ENCODE measurements at places on chromosomes 3 and 15.
A peak's percentile ranks its signal among the peaks of the same experiment; 100 is the strongest.

DNA sequence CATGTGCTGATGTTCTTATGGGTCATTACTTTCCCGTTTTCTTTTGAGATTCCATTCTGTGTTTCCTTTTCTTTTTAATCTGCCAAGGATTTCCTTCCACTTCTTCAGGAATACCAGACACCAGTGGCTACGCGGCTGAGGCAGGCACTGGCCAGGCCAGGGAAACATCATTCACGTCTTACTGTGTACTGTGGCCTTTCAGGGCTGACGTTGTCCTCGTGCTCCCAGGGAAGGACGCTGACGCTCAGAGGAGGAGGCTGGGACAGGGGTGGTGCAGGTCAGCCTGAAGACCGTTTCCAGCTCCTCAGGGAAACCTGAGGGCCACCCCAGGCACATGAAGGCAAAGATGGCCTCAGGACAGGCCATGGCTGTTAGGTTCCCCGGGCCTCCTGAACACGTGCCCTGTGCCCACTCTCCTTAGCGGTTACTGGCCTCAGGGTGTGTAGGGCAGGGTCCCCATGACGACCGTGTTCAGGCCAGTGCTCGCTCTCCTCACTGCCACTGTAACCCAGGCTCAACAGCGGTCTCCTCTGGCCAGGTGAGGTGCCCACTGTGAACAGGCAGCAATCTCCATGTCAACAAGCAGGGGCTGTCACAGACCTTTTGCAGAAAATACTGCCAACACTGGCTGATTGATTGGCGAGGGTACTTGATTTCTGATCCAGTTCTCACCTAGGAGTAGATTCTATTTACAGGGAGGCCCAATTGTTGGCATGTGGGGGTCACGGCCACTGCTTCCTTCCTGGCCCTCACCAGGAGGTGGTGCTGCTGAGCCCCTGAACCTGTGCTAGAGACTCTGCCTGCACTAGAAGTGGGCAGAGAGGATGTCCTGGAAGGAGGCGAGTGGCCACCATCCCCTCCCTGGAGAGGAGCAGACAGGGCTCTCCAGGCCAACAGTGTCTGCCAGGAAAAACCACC is 169.5 kb downstream of the ATP10A start:
- peak; percentile 11 for DNase-seq

- DNase-seq = no peak
Observed at GRCh38 chr3:183930086-183930485, 45.4 kb upstream of the PARL start.

DNA sequence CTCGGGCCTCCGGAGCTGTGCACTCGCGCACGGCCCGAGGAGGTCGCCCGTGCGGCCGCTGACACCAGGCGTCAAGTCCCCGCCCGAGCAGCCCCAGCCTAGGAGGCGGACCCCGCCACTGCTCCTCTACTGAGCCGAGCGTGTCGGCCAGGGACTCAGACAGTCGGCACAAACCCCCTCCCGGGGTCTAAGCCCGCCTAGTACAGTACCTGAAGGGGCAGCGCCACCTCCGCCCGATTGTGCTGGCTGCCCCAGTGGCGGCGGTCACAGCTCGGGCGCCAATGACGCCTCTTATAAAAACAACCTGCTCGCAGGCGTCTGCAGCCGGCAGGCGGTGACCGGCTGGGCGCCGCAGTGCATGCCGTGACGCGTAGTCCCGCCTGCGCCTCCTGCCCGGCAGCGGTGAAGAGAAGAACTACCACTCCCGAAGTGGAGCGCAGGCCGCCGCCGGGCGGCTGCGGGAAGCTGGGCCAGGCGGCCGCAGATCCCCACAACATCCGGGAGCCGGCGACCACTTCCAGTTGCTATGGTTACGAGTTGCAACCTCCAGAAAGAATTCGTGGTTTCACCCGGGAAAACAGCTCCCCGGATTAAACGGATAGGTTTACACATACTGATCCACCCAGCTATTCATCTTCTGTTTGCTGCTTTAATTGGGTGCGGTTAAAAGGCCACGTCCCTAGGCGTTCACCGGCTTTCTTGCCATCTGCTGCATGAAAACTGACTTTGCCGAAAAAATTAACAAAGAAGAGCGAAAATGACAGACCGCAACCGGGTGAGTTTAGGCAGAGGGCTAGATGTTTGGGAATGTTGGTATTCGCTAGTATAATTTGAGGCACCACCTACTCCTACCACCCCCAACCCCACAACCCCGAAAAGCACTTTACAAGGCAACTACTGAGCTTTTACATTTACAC is at the start of the genes CCPG1 and PIERCE2:
Gene CCPG1 (minus strand): TSS at position 348 of the 917 bp plus-strand sequence. CDS start 18,935 bp downstream, outside the sequence.
Gene PIERCE2 (plus strand): TSS at position 484 of the 917 bp plus-strand sequence. CDS start 274 bp downstream, at position 758.
- DNase-seq = peak; percentile 75

GRCh38 chr15:67067930-67068551 is 2.6 kb downstream of the SMAD3 start:
- no peak for DNase-seq

DNA sequence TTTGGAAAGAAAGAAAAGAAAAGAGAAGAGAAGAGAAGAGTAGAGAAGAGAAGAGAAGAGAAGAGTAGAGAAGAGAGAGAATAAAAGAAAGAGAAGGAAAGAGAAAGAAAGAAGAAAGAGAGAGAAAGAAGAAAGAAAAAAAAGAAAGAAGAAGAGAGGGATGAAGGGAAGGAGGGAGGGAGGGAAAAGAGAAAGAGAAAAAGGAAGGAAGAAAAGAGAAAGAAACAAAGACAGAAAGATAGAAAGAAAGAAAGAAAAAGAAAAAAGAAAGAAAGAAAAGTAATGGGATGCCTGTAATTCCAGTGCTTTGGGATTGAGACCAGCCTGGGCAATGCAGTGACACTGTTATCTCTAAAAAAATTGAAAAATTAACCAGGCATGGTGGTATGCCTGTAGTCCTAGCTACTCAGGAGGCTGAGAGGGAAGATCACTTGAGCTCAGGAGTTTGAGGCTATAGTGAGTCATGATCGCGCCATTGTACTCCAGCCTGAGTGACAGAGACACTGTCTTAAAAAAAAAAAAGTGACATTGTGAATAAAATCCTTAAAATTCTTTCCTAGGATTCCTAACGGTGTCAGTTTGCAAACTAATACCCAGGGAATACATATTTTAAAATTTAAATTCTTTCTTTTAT is 1.7 kb downstream of the RASL12 start:
- DNase-seq = no peak

DNA sequence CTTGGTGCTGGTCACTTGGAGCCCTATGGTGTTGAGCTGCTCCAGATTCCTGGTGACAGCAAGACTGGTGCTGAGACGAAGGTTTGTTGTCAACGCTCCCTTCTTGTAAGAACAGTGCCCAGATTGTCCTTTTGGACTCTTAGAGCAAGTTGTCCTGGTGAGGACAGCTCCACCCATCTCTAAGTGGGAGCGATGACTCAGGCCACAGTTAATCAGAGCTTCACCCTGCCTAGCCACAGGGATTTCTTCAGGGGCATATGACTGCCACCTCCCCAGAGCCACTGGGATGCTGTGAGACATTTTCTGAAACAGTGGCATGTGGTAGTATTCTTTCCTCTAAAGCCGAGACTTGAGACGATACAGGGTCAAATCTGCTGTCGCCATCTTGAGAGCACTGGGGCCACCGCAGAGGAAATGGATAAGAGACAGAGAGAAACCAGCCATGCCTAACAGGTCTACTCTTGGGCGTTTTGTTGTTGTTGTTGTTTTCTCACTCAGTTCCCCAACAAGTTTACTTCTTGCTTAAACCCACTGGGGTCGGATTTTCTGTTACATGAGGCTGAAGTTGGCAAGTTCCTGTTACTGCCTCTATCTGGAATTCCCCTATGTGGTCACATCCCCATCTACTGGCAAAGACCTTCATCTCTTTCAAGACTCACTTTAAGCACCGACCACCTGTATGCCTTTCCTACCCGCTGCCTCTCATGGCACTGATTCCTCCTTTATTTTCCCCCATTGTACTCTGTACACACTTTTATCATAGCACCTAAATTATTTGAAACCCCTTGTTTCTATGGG is 16.0 kb upstream of the PCOLCE2 start:
- DNase-seq = no peak

DNA sequence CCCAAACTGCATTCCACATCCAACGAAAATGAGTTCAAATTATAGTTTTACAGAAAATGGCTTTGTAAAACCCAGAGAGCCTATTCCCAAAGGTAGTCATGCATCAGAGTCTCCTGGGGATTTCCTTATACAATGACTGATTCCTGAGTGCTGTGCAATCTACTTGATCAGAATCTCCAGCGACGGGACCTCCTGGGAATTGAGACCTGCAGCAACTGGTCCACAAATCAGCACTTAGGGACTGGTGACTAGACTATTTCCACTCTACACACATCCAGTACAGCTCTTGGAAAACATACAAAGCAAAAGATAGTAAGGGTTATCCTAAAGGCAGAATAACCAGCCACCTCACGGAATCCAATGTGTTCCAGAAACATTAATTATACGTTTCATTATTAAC is 871.0 kb upstream of the CFAP20DC start:
- DNase-seq = no peak

DNA sequence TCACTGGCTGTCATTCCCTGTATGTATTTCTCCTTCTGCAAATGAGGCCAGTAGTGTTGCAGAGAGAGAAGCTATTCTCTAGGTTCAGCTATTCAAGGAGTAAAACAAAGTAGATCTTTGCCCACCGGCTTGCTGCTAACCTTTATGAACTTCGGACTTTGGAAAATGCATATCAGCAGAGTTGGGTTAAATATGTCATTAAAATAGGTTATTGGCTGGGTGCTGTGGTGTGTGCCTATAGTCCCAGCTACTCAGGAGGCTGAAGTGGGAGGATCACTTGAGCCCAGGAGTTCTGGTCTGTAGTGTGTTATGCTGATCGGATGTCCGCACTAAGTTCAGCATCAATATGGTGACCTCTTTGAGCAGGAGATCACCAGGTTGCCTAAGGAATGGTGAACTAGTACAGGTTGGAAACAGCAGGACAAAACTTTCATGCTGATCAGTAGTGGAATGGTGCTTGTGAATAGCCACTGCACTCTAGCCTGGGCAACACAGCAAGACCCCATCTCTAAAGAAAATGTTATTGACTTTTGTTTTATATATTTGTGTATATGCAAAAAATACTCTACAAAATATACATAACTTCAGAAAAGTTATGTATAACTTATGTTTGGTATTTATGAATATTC is 53.4 kb downstream of the SACM1L start:
- no peak for DNase-seq

DNA sequence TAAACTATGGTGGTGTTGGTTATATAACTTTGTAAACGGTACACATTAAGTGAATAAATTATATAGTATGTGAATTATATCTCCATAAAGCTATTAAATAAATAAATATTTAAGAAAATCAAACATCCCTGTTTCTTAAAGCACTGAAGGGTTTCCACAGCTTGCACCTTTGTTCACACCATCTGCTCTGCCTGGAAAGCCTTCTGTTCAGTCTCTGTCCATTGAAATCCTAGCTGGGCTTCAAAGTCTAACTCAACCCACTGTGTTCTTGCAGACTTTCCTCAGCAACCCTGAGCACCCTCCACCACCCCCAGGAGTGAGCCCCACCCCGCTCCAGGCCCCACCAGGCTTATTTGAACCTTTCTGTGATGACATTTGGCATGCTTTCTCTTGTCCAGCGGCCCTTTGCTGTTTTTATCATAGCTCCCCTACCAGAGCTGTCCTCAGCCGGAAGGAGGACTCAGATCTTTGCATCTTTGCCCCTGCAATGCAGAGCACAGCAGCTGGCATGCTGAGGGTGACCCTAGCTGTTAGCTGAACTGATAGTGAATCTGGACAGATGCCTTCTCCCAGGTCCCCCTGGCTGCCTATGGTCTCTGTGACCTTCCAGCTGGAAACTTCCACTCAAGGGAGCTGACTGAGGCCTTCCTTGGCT is 105.2 kb downstream of the DAPK2 start:
- DNase-seq = no peak

GRCh38 chr3:176848431-176849214 is 348.7 kb downstream of the TBL1XR1 start:
- DNase-seq = no peak

GRCh38 chr15:31353931-31354330 is 27.3 kb downstream of the KLF13 start:
- no peak for DNase-seq

DNA sequence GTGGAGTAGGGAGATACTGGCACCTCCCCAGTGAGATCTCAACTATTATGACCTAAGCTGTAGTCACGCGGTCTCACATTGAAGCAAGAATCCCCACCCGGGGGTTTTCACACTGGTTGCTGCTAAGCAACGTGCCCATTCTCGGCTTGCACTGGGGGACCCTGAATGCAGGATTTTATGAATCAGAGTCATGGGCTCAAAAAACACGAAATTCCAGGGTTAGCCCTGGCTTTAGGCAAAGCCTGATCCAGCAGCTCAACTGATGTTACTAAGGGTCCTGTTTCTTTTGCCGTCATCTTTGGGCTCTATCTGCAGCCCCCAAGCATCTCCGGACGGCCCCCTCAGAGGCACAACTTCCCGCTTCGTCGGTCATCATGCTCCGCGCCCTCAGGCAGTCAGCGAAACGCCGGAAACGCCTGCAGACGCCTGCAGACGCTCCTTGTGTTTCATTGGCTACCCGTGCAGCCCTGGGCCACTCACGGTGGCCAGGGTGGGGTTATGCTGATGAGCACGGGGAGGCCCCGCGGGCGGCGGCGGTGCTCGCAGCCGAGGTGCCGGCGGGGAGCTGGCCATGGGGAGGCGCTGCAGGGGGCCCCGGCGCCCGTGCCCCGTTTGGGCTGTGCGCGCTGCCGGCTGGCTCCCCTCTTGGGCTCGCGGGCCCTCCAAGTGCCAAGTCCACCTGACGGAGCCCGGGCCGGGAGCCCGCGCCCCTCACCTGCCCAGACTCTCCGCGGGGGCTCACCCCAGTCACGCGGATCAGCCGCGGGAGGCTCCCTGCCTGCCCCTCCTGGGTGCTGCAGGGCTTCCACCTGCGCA is 25.8 kb downstream of the EFCC1 start:
- peak; percentile 77 for DNase-seq

DNA sequence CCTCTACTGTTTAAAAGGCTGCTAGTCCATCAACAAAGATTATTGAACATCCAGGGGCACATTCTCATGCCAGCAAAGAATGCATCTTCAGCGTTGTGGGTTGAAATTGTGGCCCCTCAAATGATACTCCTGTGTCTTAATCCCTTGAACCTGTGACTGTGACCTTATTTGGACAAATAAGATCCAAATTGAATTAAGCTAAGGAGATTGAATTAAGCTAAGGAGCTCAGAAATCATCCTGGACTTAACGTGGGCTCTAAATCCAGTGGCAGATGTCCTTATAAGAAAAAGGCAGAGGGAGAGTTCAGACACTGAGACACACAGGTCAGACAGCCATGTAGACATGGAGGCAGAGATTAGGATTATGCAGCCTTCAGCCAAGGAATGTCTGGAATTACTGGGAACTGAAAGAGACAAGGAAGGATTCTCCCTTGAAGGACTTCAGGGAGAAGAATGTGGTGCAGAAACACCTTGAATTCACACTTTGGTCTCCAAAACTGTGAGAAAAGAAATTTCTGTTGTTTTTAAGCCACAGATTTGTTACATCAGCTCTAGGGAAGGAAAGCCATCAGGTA is 57.3 kb upstream of the SLC24A5 start:
- no peak for DNase-seq
